ENCODE measurements at places on chromosomes 12 and 14.

DNA sequence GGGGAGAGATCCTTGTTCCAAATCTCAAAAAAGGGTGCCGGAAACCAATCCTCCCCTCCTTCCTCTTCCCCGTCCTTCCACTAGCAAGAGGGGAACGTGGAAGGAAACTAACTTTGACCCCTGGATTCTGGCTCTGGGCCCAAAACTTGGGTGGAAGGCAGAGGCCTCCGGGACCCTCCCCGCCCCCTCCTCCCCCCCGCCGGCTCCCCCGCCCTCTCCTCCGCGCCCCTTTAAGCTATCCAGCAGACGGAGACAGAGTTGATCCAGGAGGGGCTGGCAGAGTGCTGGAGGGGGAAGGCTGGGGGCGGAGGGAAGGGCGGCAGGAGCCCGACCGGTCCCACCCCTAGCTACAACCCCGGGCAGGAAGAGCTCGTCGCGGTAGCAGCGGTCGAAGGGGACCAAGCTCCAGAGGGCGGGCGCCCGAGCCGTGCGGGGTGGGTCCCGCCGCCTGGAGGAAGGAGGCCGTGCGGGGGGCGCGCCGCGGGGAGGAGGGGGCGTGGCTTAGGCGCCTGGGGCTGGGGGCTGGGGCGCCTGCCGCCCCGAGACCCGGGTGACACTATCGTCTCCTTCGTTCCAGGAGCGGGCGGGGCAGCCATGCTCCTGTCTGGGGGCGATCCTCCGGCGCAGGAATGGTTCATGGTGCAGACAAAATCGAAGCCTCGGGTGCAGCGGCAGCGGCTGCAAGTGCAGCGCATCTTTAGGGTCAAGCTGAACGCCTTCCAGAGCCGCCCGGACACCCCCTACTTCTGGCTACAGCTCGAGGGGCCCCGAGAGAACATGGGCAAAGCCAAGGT, at the start of gene NYNRIN:
Gene NYNRIN (plus strand): TSS at position 351 of the 794 bp plus-strand sequence. CDS start 244 bp downstream, at position 595.
- DNase-seq = peak; percentile 19

DNA sequence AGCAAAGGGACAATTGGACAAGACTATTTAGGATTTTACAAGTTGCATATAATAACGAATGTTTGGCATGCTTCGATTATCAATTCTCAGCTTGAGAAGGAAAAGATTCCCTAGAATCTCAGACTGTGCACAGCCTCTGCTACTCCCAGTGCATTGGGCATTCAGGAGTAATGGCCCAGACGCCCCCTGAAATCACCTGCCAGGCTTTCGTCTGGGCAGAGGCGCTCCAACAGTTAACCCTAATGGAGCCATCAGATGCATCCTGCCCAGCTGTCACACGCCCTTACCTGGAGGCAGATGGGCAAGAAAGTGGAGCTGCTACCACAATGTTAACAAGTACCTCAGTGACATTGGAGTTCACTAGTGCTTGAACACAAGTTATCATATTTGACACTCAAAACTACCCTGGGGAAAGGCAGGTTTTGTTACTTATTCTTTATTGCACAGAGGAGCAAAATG, 927 bp upstream of the LRP6 start:
- no peak for DNase-seq

DNA sequence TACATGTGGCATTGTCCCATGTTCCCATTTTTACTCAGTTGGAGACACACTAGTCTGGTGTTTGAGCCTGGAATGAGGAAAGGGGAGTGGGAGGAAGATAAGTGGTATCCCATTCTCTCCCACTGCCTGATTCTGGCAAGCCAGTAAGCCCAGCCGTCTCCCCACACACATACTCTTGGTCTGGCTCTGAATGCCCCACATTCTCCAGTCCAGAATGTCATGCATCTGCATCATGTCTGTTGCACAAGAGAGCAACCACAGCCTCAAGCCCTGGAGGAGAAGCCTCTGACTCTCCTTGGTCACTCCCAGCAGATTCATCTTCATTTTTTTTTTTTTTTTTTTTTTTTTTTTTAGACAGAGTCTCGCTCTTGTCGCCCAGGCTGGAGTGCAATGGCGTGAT, 48.0 kb downstream of the DRAM1 start:
- DNase-seq = no peak

- no peak for DNase-seq
Measured at GRCh38 chr12:51729331-51729730, 119.2 kb downstream of the FIGNL2 start.

GRCh38 chr12:12883369-12884001, 7.9 kb upstream of the GPRC5A start:
- DNase-seq = no peak

DNA sequence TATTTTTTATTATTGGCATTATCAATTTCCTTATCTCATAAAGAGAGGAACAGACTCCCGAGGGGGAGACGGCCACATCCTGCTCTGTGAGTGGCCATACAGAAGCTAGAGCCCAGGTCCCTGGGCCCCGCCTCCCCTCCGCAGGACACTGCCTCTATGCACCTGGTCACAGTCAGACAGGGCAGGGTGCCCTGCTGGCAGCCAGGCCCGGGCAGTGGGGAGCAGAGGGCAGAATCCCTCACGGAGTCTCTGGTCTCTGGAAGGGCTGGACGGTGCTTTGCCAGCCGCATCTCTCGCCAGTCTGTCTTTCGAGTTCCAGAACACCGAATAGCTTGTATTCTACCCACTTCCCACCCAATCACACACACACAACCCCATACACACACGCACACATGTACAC, 16.4 kb upstream of the CACNA2D4 start:
- DNase-seq = no peak

All from neural crest cell (in vitro differentiated cells).